Fibroblast of skin of right biceps (primary cell): ENCODE measurements at places on chromosomes 11 and 22.

GRCh38 chr11:68012843-68013610 lies 2.9 kb downstream of the ALDH3B1 start:
- peak; percentile 96 for DNase-seq

- DNase-seq: no peak
Measured at GRCh38 chr11:10708131-10708530, 14.6 kb upstream of the IRAG1 start.

- DNase-seq: no peak
Measured at GRCh38 chr11:12269446-12270214, 107.7 kb upstream of the PARVA start.

DNA sequence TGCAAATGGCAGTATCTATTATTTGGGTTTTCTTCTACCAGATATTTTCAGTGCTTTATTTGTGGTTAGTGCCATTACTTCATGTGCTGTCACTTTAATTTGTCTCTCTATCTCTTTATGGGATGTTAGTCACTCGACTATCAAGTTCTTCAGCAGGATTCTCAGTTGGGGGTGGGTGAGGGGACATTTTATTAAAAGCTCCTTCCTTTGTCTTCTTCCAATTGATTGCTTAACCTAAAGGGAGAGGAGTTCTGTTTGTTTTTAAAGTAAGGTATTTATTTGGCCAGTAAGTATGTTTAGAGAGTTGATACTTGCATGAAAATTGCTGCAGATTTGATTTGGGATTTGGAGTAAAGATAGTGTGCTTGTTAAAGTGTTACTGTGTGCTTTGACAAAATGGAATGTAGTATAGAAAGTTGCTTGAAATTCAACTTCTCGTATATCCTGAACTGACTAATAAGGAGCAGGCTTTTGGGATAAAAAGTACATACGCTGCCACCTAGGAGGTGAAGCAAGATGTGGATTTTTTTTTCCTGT lies 10.3 kb downstream of the YAP1 start:
- DNase-seq: peak; percentile 73

DNA sequence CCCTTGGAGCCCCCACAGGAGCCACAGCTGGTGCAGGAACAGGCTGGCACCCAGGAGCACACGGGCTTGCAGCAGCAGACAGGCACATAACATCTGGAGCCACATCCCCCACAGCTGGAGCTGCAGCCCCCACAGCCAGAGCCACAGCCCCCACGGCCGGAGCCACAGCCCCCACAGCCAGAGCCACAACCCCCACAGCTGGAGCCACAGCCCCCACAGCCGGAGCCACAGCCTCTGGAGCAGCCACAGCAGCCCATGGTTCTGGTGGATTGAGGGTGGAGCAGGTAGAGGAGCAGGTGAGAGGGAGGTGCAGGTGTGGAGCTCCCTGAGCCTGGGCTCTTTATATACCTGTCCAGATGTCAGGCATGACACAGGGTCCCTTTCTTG lies at the start of gene KRTAP5-2:
Gene KRTAP5-2 (minus strand): TSS at position 301 of the 387 bp plus-strand sequence. CDS start 44 bp downstream, at position 257.
- DNase-seq: no peak
